ENCODE measurements at places on chromosomes 2 and 18.
A peak's percentile ranks its signal among the peaks of the same experiment; 100 is the strongest.

GRCh38 chr18:58671632-58672564, 633 bp downstream of the MALT1 start:
- DNase-seq: no peak

GRCh38 chr2:114049826-114050225, 159.9 kb downstream of the ACTR3 start:
- no peak for DNase-seq

GRCh38 chr18:50172367-50172766, 22.6 kb downstream of the MYO5B start:
- no peak for DNase-seq

GRCh38 chr2:127348426-127349000, 39.3 kb downstream of the MAP3K2 start:
- DNase-seq: peak; percentile 11

DNA sequence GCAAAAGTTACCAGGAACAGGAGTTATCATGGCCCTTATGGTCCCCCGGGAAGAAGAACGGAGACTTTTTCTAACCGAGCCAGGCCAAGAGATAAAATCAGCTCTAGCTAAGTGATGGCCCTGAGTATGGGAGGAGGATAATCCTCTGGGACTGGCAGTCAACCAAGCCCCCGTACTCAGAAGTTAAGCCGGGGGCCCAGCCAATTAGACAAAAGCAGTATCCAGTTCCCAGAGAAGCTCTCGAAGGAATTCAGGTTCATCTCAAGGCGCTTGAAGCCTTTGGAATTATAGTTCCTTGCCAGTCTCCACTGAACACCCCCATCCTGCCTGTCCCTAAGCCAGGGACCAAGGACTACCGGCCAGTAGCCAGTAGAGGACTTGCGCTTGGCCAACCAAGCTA, 365.3 kb upstream of the TCF4 start:
- no peak for DNase-seq

GRCh38 chr2:152047824-152048471, 50.9 kb downstream of the CACNB4 start:
- no peak for DNase-seq

- no peak for DNase-seq
These were observed 159.4 kb downstream of the PXDN start for GRCh38 chr2:1584691-1585485.

All from stromal cell of bone marrow (primary cell).